CD4-positive, alpha-beta T cell treated with Interleukin-17A for 4 hours (primary cell): ENCODE measurements at places on chromosomes 1 and 21.

- no peak for DNase-seq
Observed at GRCh38 chr1:201153474-201154388, 543 bp downstream of the TMEM9 start.

DNA sequence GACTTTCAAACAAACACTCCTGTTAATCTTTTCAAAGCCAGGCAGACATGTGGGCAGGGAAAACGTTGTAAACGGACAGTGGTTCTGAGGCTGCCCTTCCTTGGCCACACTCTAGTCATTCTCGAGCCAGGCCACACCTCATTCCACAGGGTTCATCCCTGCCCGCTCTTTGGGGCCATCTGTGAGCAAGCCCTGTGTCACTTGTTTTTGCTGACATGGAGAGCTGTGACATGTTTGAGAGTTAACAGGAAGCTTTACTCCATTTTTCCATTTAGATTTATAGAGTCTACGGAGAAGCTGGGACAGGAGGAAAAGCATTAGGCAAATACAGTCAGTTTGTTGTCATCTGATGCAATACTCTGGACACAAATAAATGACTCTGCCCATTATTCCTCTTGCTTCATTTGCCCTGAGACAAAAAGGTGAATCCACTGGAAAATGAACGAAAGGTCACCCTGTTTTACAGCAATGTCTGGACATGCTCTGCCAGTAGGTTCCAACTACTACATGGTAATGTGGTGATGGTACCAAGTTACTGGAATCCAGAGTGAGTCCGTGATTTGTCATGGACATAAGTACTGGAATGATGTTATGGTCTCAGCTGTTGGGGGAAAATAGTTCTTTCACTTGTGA lies 126.9 kb downstream of the CLIC6 start:
- DNase-seq: no peak

- DNase-seq: no peak
Observed at GRCh38 chr1:207497941-207498340, 2.0 kb downstream of the CR1 start.

DNA sequence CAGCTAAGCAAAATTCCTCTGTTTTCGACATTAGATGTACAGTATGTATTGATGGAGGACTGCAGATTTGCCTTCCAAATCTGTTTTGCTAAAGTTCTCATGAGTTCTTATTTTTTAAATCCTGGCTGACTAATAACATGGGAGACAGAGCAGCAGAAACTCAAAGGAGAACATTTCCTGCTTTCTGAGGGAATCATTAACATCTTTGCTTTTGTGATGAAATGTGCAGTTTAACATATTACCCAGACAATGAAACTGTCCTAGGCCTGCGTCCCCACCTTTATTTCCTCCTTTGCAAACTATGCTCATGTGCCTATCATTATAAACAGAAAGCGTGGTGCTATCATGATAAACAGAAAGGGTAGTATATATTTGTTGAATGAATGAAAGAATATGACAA lies 149.9 kb downstream of the ZP4 start:
- DNase-seq: no peak

DNA sequence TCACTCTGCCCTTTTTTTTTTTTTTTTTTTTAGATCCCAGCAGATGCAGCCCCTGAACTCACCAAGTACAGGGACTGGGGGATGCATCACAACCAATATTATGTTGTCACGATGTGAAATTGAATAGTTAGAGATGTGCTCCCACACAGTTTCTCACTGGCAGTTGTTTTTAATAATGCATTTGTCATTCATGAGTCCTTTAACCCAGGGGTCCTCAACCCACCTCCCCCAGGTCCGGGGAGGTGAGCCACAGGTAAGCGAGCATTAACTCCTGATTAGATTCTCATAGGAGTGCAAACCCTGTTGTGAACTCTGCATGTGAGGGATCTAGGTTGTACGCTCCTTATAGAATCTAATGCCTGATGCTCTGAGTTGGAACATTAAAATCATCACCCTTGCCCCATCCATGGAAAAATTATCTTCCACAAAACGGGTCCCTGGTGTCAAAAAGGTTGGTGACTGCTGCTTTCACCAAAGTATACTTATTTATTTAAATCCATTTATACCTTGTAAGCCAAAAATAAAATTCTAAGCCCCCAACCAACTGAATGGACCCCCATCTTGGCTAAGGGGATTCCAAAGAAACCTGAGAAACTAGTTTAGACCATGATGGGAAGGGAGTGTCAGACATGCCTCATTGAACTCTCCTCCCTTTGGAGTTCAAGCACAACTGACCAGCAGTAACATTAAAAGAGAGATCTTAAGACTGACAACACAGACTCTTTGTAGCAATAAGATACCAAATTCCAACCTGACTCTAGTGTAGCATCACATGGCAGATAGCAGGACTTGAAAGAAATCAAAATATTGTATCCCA lies 119.3 kb upstream of the ATP1A1 start:
- no peak for DNase-seq

- no peak for DNase-seq
Observed at GRCh38 chr1:209010475-209011230, 572.9 kb upstream of the CAMK1G start.

DNA sequence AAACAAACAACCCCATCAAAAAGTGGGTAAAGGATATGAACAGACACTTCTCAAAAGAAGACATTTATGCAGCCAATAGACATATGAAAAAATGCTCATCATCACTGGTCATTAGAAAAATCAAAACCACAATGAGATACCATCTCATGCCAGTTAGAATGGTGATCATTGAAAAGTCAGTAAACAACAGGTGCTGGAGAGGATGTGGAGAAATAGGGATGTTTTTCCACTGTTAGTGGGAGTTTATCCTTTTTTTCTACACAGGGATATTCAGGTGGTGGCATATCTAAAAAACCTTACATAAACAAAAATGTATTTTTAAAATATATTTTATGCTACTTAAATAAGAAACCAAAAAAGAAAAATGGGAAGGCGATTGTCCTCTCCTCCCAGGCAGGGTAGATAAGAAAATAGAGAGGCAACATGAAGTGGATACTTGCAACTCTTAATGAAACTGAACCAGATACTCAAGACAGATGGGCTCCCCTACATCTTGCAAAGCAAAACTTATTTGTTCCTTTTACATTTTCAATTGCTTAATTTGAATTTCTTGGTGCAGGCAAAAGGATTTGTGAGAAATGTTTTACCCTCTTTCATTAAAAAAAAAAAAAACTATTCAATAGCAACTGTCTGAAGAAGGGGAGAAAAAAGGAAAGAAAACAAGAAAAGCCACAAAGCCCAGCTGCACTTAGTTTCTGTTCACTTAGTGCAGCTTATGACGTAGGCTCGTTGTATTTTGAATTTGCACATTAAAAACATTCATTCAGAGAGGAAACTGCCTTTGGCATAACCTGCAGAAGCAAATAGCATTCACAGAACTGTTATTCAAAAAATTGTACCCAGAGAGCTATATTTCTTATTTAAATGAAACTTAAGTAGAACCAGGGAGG lies 36.9 kb upstream of the RGS1 start:
- DNase-seq: peak; percentile 40

DNA sequence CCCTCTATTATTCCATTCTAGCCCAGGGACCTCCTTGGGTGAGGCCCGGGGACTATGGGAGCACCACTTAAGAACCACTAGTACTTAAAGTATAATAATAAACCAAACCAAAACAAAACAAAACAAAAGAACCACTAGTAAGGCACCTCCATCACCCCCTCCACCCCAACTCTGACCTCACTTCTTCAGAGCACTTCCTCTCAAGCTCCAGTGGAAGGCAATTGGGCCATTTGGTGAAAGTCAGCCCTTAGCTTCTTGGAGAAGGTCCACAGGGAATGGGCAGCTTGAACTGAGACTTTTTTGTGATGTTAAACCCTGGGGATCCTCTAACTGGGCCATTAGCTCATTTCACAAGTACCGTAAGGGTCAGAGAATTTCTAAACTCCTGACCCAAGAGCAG lies 237.3 kb downstream of the RHOU start:
- no peak for DNase-seq

DNA sequence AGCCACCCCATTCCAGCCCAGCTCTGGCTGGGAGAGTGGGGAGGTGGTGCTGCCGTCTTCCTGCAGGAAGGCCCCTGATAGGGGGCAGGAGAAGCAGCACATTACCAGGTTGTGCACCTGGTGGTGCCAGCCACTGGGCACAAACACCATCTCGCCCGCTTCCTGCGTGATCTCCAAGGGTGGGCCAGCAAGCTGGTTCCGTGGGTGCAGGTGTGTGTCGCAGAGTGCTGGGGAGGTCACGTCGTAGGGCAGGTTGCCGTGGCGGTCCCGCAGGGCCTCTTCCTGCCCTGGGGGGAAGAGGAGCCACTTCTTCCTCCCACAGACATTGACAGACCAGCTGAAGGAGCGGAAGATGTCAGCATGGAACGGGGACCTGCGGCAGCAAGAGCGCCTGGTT lies 1.8 kb downstream of the JMJD4 start:
- no peak for DNase-seq

- DNase-seq: peak; percentile 68
Observed at GRCh38 chr1:158117854-158118704, 62.6 kb upstream of the CD1D start.

- DNase-seq: no peak
Observed at GRCh38 chr1:70475023-70475422, 64.0 kb downstream of the CTH start.

DNA sequence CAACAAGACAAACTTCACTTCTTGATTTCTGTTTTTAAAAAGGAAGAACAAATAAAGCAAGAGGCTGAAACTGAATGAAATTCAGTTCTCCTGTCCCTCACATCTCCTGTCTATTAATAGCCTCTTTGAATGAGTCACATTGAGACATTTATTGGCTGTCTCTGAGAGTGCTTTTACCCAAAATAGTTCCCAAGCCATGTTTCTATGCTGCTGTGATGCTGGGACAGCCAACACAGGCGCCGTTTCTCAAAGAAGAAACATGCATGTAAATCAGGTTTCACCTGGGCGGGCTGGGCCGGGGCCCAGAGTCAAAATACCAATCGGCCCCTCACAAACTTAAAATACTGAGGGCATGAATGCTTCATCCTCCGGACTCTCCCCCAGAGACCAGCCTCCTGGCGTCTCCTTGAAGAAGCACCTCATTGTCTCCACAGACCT lies 105.2 kb downstream of the EDEM3 start:
- no peak for DNase-seq

DNA sequence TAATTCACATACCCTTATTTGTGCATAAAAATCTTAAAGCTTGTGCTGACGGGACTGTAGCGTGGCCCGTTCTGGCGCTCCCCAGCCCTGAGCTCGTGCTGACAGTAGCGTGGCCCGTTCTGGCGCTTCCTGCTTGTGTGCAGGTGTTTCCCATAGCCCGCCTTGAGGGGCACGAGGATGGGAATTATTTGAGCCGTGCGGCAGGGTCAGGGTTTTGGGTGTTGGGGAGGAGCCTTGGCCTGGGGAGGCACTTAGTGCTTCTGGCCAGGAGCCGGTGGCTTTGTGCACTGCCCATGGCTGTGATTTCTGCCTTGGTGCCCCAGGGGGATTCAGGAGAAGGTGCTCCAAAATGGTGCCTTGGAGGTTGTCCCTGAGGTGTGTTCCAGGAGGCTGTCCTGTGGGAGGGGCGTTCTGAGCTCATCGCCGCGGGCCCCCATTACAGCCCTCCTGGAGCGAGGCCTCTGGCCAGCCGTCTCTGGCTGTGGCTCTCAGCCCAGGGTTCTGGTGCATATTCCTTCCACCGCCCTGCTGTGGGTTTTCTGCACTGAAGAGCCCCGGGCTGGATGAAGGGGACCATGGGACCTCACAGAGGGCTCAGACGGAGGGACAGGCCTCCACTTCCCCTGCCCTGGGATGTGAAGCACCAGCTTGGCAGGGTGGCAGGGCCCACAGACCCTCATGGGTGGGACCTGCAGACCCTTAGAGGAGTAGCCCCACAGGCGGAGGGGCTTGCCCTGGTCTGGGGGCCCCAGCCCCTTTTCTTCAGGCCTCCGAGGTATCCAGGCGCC lies 6.6 kb downstream of the SLX9 start:
- no peak for DNase-seq

DNA sequence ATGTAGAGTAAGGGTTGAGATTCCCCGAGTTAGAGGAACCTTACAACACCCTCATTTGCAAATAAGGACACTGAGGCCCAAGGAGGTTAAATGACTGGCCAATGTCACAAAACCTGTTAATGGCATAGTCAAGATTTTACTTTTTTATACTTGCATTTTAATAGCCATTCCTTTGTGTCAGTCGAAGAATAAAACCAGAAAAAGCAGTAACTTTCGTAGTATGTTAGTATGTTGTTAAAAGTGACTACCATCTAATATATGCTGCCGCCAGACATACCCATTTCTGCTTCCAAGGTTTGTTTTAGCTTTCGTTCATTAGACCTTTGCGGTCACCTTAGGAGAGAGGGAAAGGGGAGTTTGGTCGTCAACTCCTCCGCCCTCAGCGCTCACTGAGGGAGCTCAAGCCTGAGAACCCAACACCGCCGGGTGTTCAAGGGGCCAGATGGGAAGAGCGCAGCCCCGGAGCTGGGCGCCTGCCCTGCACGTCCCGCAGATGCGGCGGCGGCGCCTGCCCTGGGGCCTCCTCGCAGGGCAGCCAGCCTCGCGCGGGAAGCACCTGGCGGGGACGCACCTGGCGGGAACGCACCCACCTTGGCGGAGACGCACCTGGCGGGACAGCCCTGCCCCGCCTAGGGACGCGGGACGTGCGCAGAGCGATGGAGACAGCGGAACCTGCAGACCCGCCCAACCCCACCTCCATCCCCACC lies 466 bp downstream of the VPS26C start:
- no peak for DNase-seq
